Activated CD8-positive, alpha-beta T cell treated with anti-CD3 and anti-CD28 coated beads for 36 hours (primary cell): ENCODE measurements at places on chromosomes 6 and 20. TPM values are rescaled to one million over a fixed set of nuclear protein-coding genes. Genes with fewer than 3 reads are reported as not detected.

IL20RA gene
- total RNA-seq = not detected

OTOR gene
- not detected for total RNA-seq

HLA-DQB1 gene
- 5.3 TPM for total RNA-seq

MAFB gene
- not detected for total RNA-seq

DYNLT2 gene
- 2.2 TPM for total RNA-seq

LCA5 gene
- total RNA-seq = 0.07 TPM

SALL4 gene
- 0.92 TPM for total RNA-seq

ECT2L gene
- not detected for total RNA-seq

EYA2 gene
- total RNA-seq = not detected

TFAP2D gene
- total RNA-seq = not detected

RNF144B gene
- 1.9 TPM for total RNA-seq

IP6K3 gene
- not detected for total RNA-seq

FOXF2 gene
- total RNA-seq = not detected

SAMD3 gene
- total RNA-seq = 8.7 TPM

HCRTR2 gene
- not detected for total RNA-seq

PROKR2 gene
- total RNA-seq = not detected

DLL1 gene
- total RNA-seq = 1.9 TPM

ADGRG6 gene
- 1.3 TPM for total RNA-seq

GMNN gene
- total RNA-seq = 72.6 TPM
